ENCODE measurements at places on chromosomes 2 and 18. TPM values are rescaled to one million over a fixed set of nuclear protein-coding genes. Genes with fewer than 3 reads are reported as not detected.

GRCh38 chr18:76546436-76546835, 51.4 kb upstream of the ZNF516 start:
- no peak for DNase-seq
- no peaks in the 10 kb centered on the region for H3K27me3 ChIP-seq
- no peak overlapping the region for H3K27ac ChIP-seq
- no peak overlapping the region for H3K4me3 ChIP-seq

GRCh38 chr18:29531746-29532145, 1354.8 kb upstream of the CDH2 start:
- no peak overlapping the region for H3K4me3 ChIP-seq
- no peaks in the 10 kb centered on the region for H3K4me1 ChIP-seq
- no peak overlapping the region for H3K27ac ChIP-seq
- H3K27me3 ChIP-seq, result no peaks in the 10 kb centered on the region
- DNase-seq, result no peak

The CRACDL gene
- total RNA-seq, result 5.1 TPM

The POU3F3 gene
- total RNA-seq, result not detected

GRCh38 chr2:63344575-63345284, 243.5 kb downstream of the WDPCP start:
- no peak overlapping the region for H3K27ac ChIP-seq
- no peaks in the 10 kb centered on the region for H3K36me3 ChIP-seq
- H3K4me3 ChIP-seq, result no peak overlapping the region
- no peaks in the 10 kb centered on the region for H3K27me3 ChIP-seq
- no peaks in the 10 kb centered on the region for H3K4me1 ChIP-seq

DNA sequence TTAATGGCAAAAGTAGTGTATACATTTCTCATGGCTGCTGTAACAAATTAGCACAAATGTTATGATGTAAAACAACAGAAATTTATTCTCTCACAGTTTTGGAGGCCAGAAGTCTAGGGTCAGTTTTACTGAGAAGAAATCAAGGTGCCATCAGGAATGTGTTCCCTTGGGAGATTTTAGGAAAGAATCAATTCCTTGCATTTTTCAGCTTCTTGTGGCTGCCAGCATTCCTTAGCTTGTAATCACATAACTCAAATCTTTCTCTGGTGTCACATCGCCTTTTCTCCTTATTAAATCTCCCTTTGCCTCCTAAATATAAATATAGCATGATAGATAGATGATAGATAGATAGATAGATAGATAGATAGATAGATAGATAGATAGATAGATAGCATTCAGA, 307.0 kb upstream of the REG3G start:
- no peaks in the 10 kb centered on the region for H3K36me3 ChIP-seq
- DNase-seq, result no peak
- no peak overlapping the region for H3K27ac ChIP-seq
- no peak overlapping the region for H3K4me3 ChIP-seq
- no peaks in the 10 kb centered on the region for H3K27me3 ChIP-seq

The TNS1 gene
- total RNA-seq, result 170 TPM

GRCh38 chr2:29041161-29041660, 33.1 kb downstream of the PCARE start:
- no peak overlapping the region for H3K4me3 ChIP-seq
- H3K36me3 ChIP-seq, result no peaks in the 10 kb centered on the region
- no peak for DNase-seq
- no peak overlapping the region for H3K27ac ChIP-seq
- no peaks in the 10 kb centered on the region for H3K4me1 ChIP-seq

DNA sequence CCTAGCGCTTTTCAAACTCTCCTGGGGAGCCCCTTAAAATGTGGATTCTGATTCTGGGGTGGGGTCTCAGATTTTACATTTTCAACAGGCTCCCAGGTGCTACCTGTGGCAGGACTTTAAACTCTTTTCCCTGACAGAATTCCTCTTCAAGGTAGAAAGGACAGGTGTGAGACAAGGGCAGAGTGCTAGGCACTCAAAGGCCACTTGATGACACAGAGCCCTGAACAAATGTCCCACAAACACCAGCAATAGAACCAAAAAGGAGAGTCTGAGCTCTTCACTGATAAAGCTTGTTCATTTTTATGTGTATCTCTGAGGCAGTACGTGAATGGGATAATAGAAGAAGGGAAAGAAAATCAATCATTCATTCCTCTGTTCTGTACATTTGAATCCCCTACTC, 77.7 kb upstream of the PELI1 start:
- no peak for DNase-seq
- H3K36me3 ChIP-seq, result no peaks in the 10 kb centered on the region
- peak overlapping the region; percentile 74 for H3K27ac ChIP-seq

The DYNAP gene
- 1.0 TPM for total RNA-seq

- no peaks in the 10 kb centered on the region for H3K27me3 ChIP-seq
- H3K4me1 ChIP-seq, result no peaks in the 10 kb centered on the region
- H3K36me3 ChIP-seq, result no peaks in the 10 kb centered on the region
- no peak overlapping the region for H3K27ac ChIP-seq
These were observed 180.4 kb downstream of the FAM124B start for GRCh38 chr2:224221455-224221913.

DNA sequence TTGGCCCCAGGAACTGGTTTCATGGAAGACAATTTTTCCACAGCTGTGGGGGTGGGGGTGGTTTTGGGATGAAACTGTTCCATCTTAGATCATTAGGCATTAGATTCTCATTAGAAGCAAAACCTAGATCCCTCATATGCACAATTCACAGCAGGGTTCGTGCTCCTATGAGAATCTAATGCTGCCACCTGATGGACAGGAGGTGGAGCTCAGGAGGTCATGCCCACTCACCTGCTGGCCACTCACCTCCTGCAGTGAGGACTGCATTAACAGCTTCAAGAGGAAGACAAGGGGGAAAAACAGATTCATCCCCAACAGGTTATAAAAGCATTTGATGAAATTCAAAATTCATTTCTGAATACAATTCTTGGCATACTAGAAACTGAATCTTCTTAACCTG, 38.5 kb downstream of the THAP4 start:
- no peak overlapping the region for H3K4me3 ChIP-seq
- no peak overlapping the region for H3K27ac ChIP-seq
- no peaks in the 10 kb centered on the region for H3K27me3 ChIP-seq
- no peak for DNase-seq

GRCh38 chr2:197152451-197153228, 157.9 kb downstream of the ANKRD44 start:
- no peaks in the 10 kb centered on the region for H3K27me3 ChIP-seq
- H3K4me3 ChIP-seq, result no peak overlapping the region
- peaks cover 54% of the 10 kb centered on the region for H3K4me1 ChIP-seq
- peak overlapping the region; percentile 83 for H3K27ac ChIP-seq
- DNase-seq, result peak; percentile 83
- H3K36me3 ChIP-seq, result no peaks in the 10 kb centered on the region

- no peaks in the 10 kb centered on the region for H3K36me3 ChIP-seq
- peaks cover 15% of the 10 kb centered on the region for H3K4me1 ChIP-seq
- no peak overlapping the region for H3K4me3 ChIP-seq
- H3K27ac ChIP-seq, result peak overlapping the region; percentile 60
- no peaks in the 10 kb centered on the region for H3K27me3 ChIP-seq
- DNase-seq, result no peak
These were observed 111.2 kb downstream of the FMNL2 start for GRCh38 chr2:152446213-152446612.

DNA sequence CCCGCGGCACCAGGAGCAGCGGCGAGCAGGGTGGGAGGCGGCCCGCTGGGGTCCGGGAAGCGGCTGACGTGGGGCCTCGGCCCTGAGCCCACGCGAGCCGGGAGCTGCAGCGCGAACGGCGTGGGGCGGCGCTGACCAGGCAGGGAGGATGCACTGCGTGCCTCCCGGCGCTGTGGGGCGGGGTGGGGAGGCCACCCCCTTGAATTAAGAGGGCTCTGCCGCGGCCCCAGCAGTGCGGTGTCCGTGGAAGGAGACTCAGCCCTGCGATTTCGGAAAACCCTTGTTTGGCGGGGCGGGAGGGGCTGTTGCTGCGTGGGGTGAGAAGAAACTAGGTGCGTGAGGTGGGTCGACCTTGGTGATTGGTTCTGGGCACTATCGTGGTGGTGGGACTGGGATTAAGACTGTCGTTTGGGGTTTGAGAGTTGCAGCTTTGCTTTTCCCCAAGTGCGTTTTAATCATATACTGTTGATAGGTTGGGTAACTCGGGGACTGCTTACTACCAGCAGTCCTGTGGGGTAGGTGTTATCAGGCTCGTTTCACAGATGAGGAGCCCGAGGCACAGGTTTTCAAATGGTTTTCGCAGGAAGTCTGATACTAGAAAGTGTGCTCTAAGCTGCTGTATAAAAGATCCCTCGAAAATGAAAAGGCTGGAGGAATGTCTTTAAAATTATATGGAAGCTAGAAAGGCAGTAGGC, 722 bp downstream of the ACSL3 start:
- no peaks in the 10 kb centered on the region for H3K27me3 ChIP-seq
- H3K4me3 ChIP-seq, result peak overlapping the region; percentile 80
- peak overlapping the region; percentile 96 for H3K27ac ChIP-seq
- H3K4me1 ChIP-seq, result peaks cover 43% of the 10 kb centered on the region
- DNase-seq, result peak; percentile 92

The NT5C1B gene
- not detected for total RNA-seq

All from spleen (tissue), 13 donors.